Fibroblast of skin of right quadriceps (primary cell): ENCODE measurements at places on chromosomes 6 and 20.

GRCh38 chr6:149368065-149368464 is 32.0 kb upstream of the SUMO4 start:
- no peak for DNase-seq

DNA sequence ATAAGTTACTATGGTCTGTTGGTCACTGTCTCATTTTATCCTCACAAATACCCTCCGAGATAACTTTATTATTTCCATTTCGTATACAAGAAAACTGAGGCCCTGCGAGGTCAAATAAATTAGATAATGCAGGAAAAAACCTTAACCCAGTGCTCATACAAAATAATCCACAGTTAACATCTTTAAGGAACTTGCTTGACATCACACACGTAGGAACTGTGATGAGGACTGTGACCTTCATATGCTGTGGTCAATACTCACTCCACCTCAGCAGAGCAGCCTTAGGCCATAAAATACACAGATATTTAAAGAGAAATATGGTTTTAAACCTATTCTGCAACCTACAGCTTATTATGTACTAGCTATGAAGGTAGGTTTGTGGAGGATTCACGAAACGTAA is 34.3 kb downstream of the PRDM1 start:
- DNase-seq = no peak

- DNase-seq = no peak
Measured at GRCh38 chr20:25376886-25377285, 13.7 kb downstream of the ABHD12 start.

DNA sequence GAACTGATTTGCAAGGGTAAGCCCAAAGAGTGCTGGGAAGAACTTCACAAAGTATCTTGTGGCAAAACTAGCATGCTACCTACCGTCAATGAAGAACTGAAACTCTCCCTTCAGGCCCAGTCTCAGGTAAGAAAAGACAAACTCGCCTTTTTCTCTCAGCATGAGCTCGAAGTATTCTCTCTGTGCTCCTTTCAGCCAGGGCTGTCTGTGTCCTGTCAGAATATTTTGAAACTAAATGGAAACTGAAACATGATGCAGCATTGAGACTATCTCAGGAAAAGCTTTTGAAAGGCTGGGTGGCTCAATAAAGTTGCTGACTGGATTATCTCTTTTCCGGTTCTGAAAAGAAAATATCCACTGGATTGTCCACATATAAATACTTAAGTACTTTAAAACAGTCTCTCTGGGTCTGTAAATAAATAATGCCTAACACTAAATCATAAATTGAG is 696 bp downstream of the CALHM5 start:
- DNase-seq = no peak

DNA sequence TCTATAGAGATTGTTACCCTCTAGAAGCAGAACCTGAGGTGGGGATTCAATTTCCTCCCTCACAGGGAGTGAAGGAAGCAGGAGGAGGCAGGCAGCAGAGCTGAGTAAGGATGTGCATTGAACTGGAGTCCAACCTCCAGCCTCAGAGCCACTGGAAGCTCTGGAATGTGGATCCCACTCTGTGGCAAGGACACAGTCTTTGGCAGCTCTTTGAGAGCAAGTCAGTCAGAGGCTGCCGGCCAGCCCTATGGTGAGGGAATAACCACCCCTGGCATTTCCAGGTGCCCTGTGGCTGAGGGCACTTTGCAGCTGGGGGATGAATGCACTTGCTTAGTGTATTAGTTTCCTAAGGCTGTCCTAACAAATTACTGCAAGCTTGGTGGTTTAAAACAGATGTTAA is 37.2 kb downstream of the EBF4 start:
- peak; percentile 25 for DNase-seq

DNA sequence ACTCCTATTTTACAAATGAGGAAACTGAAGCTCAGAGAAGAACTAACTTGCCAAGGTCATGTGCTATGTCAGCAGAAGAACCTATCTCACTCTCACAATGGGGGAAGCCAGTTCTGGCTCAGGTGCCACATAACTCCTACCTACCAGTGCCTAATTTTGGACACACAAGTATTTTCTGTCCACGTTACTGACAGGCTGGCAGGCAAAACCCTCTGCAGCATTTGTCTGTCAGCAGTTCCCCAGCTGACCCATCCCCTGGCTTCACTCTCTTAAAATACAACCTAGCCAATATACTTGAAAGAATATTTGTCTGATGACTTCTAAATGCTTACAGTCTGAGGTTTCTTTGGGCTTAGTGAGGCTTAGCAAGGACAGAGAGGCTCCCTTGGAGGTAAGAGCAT is 15.5 kb downstream of the GSS start:
- no peak for DNase-seq

GRCh38 chr6:100008857-100009256 is 14.8 kb upstream of the MCHR2 start:
- DNase-seq = no peak

DNA sequence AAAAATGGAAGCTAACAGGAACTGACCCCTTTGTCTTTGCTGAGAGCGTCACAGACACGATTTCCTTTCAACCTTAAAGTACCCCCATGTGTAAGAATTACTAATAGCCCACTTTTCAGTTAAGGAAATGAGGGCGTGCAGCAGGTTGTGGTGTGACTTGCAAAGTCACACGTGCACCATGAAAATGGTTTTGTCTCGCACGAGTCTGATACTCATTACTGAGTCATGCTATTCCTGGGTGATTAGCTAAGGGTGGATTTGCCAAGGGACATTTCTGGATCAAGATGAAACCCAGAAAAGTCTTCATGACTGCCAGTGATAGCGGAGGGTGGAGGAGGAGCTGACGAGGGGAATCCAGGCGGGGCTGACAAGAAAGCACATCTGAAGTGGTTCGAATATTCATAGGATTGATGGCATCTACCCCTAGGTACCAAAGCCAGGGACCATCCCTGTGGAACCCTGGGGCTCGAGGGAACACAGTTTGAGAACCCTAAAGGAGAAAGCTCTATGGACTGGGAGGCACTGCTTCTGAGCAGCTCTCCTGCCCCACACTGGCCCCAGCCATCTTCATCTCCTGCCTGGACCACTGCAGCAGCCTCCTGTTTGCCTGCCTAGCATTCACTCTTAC is 12.1 kb upstream of the NFATC2 start:
- DNase-seq = peak; percentile 88

DNA sequence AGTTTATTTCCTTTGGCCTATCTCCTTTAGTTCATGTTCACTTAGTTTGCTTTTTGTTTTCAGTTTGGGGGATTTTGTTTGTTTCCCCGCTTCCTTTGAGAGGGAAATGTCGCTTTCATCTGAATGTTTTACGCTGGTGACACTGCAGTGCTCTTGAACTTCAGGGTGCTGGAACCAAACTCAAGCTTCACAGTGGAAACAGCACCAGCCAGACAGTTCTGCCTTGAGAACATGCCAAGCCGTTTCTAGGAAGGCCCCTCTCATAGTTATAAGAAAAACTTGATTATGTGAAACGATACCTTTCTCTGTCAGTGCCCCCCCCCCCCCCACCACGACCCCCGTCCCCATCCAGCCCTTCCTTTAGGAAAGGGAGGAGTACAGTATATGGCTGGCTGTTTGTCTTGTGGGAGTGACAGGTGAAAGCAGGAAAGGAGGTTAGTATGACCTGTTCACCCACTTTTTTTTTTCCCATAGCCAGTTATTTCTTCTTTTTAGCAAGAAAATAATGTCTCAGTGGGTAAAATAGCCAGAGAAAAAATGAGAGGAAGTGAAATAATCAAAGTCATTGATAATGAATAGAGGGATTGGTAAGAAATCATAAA is 130.1 kb downstream of the LRRC1 start:
- DNase-seq = no peak

- no peak for DNase-seq
Measured at GRCh38 chr20:17665756-17666155, 16.3 kb downstream of the RRBP1 start.

GRCh38 chr20:52936351-52937340 is 35.5 kb upstream of the TSHZ2 start:
- DNase-seq = no peak

GRCh38 chr6:53982366-53983050 is 128.7 kb upstream of the MLIP start:
- DNase-seq = no peak

- DNase-seq = no peak
Measured at GRCh38 chr6:69331886-69332285, 464.9 kb downstream of the LMBRD1 start.

DNA sequence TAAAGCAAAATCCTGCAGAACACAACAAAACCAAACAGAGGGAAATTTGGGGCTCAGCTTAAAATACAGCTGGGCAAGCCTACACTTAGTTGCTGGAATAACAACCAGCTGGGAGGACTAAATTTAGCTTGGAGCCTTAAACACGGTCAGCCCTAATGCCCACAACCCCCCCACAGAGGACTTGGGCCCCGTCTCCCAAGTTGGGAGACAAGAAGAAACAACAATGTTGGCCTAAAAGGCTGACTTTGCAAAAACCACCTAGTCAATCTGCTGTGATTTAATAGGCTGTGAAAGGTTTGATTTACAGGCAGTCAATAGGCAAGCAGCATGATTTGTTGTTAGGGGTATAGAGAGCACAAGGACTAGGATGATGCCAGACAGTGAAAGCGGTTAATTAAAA is 40.3 kb upstream of the ARMC2 start:
- no peak for DNase-seq

GRCh38 chr20:42099101-42099500 is 480.9 kb upstream of the CHD6 start:
- DNase-seq = no peak

DNA sequence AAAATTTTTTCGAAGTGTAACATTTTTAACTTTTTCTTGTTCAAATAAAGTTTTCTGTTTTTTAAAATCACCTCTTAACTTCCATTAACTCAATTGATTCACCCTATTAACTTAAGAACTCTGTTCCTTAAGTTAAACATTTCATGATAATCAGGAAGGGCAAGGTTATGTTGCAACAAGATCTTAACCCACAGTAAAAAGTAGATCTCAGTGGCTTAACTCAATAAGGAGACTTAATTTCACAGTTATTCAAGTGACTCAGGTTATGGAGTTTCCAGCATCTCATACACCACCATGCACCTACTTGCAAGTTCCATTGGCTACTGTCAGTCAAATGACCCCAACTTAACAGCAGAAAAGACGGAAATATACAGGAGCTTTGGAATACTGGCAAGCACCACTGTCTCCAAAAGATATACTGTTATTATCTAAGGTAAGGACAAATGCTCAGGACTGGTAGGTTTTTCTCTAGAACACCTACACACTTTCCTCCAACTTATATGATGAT is 11.2 kb downstream of the HLA-DQB1 start:
- no peak for DNase-seq

DNA sequence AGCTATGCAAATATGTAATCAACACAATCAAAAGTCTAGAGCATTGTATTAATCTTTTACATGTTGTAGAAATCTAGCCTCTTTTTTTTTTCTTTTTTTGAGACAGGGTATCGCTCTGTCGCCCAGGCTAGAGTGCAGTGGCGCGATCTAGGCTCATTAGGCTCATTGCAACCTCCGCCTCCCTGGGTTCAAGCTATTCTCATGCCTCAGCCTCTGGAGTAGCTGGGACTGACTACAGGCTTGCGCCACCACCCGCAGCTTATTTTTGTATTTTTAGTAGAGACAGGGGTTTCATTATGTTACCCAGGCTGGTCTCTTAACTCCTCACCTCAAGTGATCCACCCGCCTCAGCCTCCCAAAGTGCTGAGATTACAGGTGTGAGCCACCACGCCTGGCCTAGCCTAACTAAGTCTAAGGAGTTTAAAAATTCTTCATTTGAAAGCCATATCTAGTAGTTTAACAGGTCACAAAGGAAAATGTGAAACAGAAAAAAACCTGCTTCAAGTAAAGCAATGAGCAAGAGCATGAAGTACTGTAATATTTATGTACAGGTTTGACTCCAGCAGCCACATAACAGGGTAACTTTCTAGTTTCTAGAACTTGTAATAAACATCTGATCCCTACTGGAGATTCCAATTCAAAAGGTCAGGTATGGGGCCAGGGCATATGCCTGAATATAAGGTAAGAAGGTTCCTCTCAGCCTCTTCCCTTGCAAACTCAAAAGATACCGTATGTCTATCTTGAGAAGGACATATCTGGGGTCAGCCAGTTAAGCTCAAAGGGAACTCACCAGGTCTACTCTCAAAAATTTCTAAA is 4.4 kb downstream of the CPNE1 start:
- DNase-seq = no peak
